ENCODE measurements at places on chromosomes 5 and 9.
A peak's percentile ranks its signal among the peaks of the same experiment; 100 is the strongest.

GRCh38 chr5:15757103-15757502 is 257.1 kb downstream of the FBXL7 start:
- DNase-seq = no peak

DNA sequence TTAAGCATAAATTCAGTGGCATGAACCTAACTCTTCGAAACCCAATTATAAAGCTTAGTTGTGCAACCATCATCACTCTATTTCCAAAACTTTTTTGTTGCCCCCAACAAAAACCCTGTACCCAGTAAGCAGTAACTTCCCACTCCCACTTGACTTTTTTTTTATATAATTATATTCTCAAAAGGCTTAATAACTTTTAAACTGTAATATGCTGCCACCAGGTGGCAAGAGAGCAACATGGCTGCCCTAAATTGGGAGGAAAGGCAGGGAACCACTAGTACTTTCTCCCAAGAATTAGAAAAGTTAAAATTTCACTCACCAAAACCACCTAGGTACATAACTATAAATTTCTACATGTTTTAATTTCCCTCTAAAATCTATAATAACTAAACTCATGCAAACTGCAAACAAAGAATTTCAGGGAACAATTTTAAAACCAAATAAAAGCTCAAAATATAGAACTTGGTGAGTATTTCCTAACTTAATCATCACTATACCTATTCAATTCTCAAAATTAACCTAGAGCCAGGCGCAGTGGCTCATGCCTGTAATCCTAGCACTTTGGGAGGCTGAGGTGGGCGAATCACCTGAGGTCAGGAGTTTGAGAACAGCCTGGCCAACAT is 50.2 kb upstream of the RNF38 start:
- peak; percentile 71 for DNase-seq

DNA sequence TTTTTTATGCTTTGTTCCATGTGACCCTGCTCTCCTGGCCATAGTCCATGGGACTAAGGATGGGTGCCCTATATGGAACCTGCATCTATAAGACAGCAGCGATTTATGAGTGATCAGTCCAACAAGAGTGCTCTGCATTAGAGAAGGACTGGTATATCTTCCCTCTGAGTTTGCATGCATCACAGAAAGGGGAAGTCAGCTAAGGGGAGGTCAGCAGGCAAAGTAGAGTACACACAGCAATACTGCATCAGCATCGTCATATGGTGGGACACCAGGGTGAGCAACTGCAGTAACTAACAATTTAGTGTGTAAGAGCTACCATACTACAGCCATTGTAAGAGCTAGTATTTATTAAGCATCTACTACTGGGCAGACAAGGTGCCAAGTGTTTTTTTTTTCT is 311.3 kb downstream of the NDUFS4 start:
- DNase-seq = no peak

DNA sequence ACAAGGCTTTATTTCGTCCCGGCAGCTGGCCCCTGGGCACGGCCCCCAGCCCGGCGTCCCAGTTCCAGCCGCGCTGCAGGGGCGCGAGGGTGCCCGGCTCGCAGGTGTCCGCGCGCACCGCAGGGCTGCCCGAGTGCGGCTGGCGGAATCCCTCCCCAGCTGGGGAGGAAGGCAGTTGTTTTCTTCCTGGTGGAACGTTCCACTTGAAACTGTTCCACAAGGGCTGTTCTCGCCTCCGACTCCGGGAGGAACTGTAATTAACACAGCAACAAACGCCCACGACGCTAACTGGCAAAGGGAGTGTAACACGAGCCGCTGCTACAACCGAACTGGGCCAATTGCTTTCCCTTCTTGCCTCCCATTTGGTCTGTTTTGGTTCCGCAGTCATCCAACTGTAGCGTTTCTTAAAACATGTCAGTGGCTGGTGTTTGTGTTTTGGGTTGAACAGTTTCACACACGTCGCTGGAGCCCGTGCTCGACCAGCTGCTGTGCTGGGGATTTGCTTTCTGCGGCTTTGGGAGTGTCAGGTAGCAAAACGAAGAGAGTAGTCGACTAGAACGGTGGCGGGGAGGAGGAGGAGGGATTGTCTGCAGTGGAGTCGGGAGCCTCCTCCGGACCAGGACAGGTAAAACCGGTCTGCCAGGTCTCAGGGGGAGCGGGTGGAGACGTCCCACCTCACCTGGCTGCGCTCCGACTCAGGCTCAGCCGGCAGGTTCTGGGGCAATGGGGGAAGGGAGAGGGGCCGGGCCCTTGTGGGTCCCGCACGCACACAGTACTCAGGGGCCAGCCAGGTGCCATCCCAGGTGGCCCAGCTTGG is 131.6 kb upstream of the NIPBL start:
- peak; percentile 94 for DNase-seq

- DNase-seq = no peak
Measured at GRCh38 chr9:122996586-122996985, 36.9 kb upstream of the GPR21 start.

DNA sequence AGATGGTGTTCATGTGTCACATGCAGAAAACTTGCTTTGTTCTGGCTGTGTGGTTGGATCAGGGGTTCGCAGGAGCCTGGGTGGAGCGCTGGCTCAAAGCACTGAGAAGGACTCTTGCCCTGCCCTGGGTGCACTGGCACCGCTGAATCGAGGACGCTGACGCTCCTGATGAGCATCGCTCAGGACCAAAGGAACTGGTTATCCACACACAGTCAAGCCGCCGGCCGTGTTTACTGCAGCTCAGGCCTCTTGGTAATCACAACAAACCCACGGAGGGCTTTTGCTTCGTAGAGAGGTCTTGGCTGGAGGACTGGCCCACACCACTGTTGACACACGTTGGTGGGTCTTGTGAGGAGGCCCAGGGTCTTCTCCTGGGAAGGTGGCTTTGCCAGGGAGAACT is 299.4 kb upstream of the IRX2 start:
- no peak for DNase-seq

DNA sequence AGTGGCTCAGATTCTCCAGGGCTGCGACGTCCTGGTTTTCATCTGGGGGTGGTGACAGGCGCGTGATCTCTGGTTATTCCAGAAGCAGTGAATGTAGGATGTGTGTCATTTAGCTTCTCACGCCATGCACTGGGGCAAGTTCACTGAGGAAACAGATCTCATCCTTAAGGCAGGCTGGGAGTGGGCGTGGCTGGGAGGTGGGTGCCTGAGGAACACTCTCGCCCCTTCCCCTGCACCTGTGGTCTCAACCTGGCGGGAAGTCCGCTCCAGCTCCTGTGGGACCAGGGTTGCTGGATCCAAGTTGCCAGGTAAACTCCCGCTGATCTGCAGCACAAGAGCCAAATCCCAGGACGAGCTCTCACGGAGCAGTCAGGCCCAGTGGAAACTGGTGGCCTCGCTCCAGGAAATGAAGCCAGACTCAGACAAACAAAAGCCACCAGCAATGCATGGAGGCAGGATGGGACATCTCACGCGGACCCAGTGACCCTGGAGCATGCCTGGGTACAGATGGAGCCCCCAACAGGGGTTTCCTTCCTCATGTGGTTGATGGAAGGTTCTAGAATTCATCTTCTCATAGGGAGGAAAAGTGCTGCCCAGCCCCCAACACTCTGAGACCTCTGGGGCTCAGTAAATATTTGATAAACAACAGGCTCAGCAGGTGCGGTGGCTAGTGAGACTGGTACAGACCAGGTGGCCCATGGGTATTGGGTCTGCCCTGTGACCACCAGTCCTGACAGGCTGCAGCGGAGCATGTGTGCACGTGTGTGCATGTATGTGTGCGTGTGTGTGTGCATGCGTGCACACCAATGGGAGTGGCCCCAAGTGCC is 16.3 kb upstream of the SLC12A7 start:
- peak; percentile 90 for DNase-seq

All from stomach (tissue), 19 donors.